ENCODE measurements at places on chromosomes 6 and 20.

DNA sequence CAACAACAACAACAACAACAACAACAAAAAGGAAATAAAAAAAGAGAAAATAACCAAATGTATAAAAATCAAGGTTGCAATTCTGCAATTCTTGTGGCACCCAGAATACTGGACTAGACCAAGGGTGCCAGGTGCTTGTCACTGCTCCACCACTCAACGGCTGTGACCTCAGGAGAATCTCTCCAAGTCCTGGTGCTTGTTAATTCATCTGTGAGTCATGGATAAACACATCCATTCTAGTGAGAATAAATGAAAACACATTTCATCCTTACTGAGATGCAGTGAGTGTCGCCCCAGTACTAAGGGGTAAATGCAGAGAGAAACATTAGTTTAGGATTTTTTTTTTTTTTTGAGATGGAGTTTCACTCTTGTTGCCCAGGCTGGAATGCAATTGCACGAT lies 32.0 kb downstream of the HLA-C start:
- no peak for DNase-seq

DNA sequence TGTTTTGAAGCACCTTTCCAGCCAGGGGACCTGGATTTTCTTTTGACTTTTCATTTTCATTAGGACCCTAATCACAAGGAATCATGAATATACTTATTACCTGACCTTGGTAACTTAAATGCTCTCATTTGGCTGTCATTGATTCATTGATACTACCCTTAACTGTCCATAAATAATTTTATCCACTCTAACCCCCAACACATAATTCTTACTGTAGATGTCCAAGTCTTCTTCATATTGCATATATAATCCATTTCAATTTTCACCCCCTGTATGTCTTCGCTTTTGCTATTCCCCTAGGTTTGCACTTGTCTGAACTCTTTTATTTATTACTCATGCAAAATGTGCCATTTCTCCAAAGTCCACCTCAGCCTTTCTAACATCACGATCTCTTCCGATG lies 602.9 kb downstream of the MMUT start:
- DNase-seq: no peak

GRCh38 chr20:48983423-48984400 lies 62.2 kb downstream of the ARFGEF2 start:
- no peak for DNase-seq

DNA sequence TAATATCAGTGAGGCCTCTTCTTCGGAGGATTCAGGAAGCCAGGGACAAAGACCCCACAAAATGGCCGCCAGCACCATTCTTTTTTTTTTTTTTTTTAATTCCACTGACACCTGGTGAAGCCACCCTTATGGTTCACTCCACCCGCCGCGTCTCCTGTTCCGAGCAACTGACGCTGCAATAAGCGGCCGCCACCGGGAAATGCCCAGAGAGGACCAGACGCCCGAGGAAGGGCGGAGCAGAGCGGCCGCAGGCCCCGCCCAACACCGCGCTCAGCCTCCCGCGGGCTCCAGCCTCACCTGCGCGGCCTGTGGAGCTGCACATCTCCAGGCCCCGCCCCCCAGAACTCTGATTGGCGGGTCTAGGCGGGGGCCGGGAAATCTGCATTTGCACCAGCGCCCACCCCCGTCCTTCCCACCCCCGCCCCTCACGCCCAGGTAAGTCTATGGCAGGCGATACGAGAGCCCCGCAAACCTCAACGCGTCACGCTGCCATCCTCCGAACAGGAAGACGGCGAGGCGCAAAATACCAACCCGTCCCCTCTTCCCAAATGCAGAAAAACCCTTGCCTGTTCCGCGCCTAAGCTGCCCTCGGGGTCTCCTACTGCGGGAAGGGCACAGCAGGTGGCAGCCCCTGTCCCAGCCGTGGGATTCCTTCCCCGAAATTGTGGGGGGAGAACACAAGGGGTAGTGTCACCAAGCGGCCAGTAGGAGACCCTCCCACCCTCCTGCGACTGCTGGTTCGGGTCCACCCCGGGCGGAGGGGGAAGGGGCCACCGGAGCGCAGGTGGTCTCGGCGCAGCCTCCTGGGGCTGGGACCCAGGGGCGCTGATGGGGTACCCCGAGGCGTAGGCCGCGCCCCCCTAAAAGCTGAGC lies 960 bp downstream of the ATP9A start:
- DNase-seq: peak; percentile 84

DNA sequence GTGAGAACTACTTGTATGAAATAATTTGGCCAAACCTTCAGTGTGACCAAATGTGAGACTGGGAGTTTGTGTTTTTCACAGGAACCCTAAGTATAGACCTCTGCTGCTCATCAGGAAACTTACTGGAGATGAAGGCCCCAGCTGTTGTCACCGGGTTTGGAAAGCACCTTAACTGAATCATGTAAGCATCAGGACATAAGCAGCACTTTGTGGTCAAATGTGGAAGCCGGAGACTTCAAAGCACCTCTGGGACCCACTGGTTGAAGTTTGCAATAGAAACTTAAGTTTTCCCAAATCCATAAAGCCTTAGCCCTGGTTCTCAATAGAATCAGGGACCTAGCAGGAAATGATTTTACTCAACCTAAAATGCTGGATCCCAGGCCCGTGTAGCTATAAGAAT lies 14.3 kb downstream of the TTPAL start:
- DNase-seq: no peak

DNA sequence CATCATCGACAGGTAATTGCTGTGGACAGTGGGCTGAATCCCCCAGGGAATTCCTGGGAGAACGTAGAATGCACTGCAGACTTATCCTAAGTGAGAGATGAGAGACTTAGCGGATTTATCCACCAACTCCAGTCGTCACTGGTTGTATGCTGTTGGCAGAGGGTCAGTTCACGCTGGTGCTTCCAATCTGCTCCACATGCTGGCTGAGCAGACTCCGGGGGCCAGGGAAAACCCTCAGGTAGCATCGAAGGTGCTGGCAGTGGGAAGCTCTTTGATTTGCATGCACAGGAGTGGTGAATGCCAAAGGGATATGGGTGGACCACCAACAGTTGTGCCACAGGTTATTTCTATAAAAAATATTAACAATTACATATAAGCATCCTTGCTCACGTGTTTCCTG lies 20.2 kb downstream of the TTLL9 start:
- DNase-seq: no peak

- no peak for DNase-seq
Measured at GRCh38 chr6:56649053-56649769, 6.5 kb upstream of the DST start.

DNA sequence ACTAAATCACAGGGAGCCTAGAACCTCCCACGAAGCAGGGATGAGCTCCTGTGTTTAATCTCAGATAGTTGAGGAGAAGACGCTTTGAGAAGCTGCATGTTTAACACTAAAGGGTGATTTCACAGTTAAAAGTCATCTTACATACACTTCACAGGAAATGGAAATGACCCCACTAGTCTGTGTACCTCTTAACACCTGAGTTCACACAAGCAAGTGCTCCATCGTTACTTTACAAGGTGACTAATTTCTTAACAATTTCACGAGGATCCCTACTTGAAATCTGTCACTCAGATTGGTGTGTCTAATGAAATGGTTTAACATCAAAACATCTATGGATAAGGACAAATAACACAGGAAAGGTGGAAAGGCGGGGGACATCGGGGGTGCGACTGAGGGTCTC lies 93.8 kb upstream of the RPS6KA2 start:
- DNase-seq: no peak

GRCh38 chr6:21742238-21742660 lies 148.7 kb downstream of the SOX4 start:
- no peak for DNase-seq

DNA sequence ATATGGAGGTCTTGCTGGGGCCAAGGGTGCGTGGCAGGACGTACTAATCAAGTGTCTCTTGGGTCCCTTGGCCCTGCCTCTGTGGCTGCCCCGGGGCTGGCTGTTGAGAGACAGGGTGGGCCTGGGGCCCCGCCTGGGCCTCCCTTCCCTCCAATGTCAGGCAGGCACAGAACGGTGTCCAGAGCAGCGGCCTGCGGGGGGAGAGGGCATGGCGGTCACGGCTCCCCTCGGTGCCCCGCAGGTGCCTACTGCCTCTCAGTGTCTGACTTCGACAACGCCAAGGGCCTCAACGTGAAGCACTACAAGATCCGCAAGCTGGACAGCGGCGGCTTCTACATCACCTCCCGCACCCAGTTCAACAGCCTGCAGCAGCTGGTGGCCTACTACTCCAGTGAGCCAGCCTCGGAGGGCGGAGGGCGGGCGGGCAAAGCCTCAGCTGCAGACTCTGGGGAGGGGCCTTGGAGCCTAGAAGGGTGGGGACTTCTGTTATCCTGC lies 50.0 kb downstream of the SRC start:
- no peak for DNase-seq

GRCh38 chr20:57514273-57514751 lies 10.6 kb downstream of the CTCFL start:
- peak; percentile 58 for DNase-seq

- DNase-seq: no peak
Measured at GRCh38 chr20:62759981-62760431, 36.3 kb upstream of the MRGBP start.

DNA sequence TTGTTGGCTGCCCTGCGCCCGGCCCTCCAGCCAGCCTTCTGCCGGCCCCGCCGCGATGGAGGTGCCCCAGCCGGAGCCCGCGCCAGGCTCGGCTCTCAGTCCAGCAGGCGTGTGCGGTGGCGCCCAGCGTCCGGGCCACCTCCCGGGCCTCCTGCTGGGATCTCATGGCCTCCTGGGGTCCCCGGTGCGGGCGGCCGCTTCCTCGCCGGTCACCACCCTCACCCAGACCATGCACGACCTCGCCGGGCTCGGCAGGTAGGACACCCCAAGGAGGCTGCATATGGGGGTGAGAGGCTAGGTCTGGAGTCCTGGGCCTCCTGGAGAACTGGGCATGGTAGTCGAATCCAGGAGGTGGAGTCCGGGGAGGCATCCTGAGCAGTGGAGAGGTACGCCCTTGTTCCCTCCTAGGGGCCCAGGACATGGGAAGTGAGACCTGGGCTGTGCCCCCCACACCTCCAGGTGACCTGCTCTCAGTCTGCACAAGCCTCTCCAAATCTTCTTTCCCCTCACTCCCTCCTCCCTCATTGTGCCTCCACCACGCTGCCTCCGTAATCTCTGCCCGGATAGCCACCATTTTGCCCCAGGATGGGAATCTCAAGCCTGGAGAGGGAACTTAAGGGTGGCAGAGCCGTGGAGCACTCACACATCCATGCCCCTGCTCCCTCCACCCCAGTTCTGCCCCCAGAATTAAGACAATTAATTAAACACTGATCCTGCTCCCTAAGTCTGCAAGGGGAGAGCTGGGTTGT lies 541 bp downstream of the CDC25B start:
- no peak for DNase-seq

- no peak for DNase-seq
Measured at GRCh38 chr20:219290-220115, 7.6 kb upstream of the DEFB129 start.

DNA sequence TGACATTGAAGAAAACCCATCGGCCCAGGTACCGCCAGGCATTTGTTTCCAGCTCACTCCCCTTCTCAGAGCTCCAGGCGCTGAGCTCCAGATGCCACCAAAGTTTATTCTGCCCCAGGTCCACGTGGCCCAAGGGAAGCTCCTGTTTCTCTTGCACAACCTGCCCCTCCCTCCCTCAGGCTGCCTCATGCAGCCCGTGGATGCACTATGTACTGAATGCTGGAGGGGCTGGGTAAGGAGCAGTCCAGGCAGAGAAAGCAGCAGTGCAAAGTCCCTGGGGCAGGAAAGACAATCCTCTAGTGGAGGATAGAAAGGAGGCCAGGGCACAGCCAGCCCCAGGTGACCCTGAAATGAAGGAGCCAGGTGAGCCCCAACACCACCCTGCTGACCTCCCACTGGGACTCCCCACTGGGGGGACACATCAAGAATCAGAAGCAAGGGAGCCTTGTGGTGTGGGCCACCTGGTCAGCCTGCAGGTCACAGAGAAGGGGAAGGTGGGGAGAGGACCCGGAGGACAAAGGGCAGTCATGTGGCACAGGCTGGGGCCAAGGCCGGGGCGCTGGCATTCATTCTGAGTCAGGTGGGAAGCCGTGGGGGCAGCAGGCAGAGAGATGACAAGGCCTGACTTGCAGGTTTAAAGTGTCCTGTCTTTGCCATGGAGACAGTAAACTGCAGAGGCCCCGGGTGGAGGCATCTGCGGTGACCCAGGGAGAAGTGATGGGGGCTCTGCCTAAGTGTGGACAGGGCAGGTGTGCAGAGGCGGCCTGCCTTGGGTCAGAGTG lies 230.1 kb downstream of the PREX1 start:
- no peak for DNase-seq

DNA sequence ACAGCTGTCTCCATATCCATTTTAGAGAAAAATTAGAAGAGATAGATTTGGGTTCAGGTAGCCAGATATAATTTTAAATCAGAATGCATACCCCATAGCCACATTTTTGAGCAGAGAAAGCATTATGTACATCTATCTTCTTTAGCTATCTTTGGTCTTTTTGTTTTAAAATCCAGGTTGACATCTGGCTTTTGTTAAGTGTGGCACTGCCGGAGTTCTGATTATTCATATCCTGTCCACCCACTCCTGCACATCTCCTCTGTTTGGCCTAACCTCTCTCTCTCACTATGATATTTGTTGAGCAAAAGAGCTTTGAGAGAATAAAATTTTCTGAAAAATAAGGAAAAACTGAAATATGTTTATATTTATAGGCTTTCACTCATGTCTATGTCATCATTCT lies 189.7 kb downstream of the PACRG start:
- no peak for DNase-seq

DNA sequence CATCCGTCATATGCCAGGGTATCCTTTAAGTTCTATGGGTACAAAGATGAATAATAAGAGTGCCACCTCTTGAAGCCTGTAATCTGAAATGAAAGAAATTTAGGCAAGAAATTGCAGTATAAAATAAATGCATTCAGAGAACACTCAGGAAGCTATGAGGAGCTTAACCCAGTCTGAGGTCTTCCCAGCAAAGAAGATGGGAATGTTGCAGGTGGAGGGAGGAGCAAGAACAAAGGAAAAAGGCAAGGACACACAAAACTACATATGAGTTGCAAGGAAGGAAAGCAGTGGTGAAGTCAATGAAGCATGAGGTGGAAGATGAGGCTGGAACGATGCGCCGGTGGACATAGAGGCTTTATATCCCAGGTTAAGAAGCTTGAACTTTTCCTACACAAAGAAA lies 67.0 kb upstream of the DST start:
- no peak for DNase-seq

- DNase-seq: peak; percentile 79
Measured at GRCh38 chr6:89375427-89376267, 23.1 kb upstream of the UBE2J1 start.

DNA sequence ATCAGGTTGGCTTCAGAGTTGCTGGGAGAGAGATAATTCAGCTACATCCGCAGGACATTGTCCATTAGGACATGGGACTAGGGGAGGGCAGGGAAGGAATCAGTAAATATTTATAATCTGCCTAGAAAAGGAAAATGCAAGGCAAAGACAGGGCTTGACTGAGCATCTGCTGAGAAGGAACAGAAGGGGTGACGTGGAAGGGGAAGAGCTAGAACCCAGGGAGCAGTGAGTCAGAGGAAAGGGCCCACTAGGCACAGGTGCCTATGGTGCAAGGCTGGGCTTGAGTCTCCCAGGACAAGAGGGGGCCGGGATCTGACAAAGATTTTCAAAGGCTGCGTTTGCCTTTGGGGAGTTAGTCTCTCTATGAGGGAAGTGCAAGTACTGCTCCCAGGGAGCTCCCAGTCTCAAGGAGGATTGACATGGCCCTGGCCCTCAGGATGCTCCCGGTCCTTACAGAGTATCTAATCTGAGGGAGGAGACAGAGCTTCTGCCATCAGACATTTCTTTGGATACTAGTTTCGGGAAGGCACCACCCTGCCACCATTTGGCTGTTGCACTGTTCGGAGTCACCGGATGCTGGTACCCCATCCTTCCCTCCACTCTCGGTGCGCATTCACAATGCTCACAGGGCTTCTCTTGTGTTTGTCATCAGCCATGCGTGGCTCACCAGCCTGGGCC lies 21.9 kb downstream of the VEGFA start:
- DNase-seq: no peak

- no peak for DNase-seq
Measured at GRCh38 chr6:50681213-50681824, 32.0 kb upstream of the TFAP2D start.
